T47D (cell line): ENCODE measurements at places on chromosomes 4 and X.
A peak's percentile ranks its signal among the peaks of the same experiment; 100 is the strongest.

- DNase-seq: no peak
Observed at GRCh38 chr4:102778720-102779119, 18.0 kb upstream of the MANBA start.

GRCh38 chr4:39068907-39069306, 6.9 kb downstream of the KLHL5 start:
- no peak for DNase-seq

- no peak for DNase-seq
Observed at GRCh38 chr4:95594013-95594412, 45.2 kb upstream of the UNC5C start.

DNA sequence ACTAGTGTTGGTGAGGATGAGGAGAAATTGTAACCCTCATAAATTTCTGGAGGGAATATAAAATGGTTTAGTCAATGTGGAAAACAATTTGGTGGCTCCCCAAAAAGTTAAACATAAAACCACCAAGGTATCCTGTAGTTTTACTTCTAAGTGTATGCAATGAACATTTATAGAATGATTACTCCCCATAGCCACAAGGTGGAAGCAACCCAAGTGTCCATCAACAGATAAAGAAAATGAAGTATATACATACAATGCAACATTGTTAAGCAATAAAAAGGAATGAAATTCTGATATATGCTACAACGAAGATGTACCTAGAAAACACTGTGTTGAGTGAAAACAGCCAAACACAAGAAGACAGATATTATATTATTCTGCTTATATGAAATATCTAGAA, 569.1 kb upstream of the GRID2 start:
- DNase-seq: peak; percentile 46

GRCh38 chr4:54540931-54541330, 116.8 kb upstream of the KIT start:
- no peak for DNase-seq

GRCh38 chr4:5424901-5425300, 283.5 kb downstream of the EVC2 start:
- no peak for DNase-seq

DNA sequence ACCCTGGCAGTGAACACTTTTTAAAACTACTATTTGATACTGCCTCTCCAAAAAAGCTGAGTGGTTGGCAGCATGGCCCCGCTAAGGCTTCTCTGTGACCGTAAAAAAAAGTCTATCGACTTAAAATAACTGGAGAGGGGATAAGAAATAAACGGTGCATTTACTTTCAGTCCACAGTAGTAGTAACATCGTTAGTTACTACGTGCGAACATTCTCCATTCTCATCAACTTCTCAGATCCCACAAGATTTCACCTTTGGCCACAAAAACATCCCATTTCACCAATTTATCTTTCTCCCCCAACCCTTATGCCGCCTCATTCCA, 524 bp upstream of the EXOSC9 start:
- DNase-seq: no peak

- DNase-seq: no peak
Observed at GRCh38 chr4:64250488-64250887, 158.8 kb downstream of the TECRL start.

DNA sequence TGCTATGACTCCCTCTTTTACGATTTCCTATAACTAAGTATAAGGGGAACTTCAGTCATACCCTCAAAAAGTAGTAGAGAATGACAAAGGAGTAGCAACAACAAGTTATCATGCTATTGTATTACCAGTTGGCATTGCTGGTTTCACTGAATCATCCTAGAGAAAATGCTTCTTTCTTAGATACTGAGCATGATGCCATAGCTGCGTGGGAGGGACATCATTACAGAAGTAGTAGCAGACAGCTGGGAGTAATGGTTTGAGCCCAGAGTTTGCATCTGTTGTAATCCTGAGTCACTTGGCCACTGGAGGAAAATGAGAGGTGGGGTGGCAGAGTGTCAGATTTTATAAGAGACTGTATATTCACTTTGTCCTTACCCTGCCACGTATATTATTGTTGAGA, 38.6 kb downstream of the MTMR1 start:
- no peak for DNase-seq

DNA sequence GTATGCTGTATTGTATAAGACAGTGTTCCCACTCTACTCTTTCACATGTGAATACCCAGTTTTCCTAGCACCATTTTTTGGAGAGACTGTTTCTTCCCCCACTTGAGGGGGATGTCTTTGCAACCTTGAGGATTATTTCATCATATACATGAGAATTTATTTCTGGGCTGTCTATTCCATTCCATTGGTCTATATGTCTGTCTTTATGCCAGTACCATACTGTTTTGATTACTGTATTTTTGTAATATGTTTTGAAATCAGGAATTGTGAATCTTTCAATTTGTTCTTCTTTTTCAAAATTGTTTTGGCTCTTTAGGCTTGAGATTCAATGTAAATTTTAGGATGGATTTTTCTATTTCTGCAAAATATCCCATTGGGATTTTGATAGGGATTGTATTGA, 15.8 kb upstream of the LHFPL1 start:
- no peak for DNase-seq

GRCh38 chr4:66604192-66604591, 933.9 kb upstream of the EPHA5 start:
- DNase-seq: no peak

- no peak for DNase-seq
Observed at GRCh38 chrX:65821721-65822496, 154.5 kb downstream of the MSN start.

DNA sequence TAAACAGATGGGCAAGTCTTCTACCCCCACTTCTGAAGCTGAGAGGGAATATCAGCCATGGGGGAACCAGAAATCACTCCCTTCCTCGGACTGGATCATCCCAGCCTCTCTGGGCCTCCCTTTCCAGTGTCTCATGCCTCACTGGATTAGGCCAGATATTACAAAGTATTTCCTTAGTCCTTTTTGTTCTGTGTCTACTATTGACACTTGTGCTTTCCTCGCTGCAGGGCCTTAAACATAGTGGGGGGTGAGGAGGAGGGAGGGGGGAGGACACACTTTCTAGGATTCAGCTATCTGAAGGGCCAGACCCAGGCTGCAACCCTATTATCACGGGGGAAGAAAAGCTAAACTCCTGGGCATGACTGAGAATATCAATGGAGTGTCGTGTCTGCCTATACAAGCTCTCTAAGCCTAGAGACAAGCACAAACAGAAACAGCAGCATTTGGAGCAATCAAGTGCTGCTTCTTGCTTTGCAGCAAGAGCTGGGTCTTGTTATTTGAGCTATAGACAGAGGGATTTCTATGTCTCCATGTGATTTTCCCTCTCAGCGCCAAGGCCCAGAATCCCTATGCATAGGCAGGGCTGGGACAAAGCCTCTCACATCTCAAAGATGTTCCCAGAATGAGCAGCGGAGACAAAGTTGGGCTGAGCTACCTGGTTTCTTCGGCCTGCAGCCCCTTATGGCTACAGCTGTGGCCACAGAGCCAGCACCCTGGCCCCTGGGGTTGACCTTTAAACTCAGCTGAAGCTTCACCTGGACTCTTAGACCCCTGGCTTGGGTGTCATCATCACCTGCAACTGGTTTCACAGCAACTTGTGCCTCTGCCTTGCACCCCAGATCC, 20.2 kb downstream of the PJA1 start:
- DNase-seq: no peak

DNA sequence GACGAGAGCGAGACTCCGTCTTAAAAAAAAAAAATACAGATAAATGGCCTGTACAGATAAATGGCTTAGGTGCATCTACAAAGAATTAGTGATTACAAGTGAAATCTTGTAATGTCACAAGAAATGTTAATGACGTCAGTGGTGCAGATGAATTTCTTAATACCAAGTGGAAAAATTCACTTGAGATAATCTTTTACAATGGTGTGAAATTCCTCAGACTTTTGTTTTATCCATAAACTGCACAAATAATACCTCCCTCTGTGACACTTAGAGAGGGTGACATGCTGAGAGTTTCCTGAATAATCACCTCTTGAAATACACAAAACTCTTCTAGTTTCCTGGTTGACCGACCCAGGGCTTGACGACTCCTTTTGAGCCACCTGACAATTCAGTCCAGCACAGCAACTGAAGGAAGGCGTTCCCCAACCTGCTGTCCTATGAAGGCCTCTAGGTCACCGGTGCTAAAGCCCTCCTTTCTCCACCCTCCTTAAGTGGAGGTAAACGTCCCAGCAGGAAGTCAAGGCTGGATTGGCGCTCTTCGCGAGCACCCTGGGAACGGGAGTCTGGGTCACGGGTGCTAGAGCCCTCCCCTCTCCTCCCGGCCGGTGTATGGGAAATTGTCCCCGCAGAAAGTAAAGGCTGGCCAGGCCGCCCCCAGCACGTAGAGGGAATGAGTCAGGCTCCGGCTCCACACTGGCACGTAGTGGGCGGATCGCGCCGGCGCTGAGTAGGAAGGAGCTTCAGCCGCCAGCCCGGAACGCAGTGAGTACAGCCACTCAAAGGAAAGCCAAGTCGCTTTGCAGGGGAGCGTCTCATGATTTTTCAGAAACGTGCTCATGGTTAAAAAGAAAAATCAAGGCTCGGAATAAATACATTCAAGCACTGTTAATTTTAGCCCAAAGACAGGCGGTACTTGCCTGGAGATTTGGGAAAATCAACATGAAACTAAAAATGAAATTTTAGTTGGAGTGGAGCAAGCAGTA, at the start of gene TMEM144:
TMEM144 (plus strand) TSS at position 662 of the 983 bp plus-strand sequence. CDS start 2,182 bp downstream, outside the sequence.
- peak; percentile 95 for DNase-seq

DNA sequence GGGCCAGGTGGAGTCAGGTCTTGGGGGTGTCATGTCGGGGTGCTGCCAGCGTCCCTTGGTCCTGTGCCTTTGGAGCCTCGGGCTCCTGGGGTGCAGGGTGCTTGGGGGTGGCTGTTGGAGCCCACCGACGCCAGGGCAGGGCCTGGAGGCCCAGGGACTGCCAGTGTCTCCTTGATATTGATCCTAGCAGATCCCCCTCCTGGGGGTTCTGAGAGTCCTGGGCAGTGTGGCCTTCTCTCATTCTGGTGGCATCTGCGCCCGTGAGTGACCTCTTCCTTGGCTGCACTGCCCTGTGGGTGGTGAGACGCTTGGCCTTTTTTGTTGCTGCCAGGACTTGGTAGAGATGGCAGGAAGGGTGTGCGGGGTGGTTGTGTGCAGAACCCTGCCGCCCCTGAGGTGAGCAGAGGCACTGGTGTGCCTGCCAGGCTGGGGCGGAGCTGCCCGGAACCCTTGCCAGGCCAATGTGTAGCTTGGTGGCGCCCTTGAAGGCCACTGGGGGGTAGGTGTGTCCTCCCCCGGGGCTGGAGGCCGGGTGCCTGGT, 7.0 kb downstream of the NAT8L start:
- DNase-seq: no peak

DNA sequence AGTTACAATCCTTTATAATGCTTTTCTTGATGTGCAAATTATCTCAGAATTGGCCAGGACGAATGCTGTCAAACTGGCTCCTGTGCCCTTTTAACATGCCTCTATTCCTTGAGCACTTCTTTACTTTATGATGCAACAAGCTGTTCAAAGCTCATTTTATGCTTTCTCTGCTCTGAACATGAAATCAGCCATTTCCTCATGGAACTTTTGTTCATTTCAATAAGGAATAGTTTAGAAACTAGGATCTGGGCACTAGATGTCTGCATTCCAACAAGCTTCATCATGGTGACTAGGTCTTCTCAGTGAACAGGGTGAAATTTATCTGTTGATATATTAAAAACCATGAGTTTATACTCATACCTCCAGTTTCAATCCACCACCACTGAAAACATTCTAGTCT, 87.3 kb upstream of the TEX13A start:
- no peak for DNase-seq

GRCh38 chr4:70463335-70463734, 8.7 kb upstream of the MUC7 start:
- DNase-seq: no peak

DNA sequence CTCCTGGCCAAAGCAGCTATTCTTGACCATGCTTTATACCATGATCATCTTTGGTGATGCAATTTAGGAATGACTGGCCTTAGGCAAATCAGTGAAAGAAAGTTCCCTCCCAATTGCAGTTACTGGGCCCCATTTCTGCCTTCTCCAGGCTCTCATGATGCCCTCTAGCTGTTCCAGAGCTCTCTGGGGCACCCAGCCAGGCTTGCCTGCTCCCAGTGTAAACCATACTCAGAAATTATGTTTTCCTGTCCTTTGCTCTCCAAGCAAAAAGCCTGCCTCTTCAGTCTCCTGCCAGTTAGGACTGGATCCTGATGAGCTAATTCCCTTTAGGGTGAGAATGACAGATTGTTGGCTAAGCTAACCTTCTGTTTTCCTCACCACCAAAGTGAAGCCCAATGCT, 85.3 kb upstream of the RBPJ start:
- no peak for DNase-seq

GRCh38 chr4:71006203-71006907, 12.9 kb downstream of the DCK start:
- DNase-seq: no peak

GRCh38 chrX:111167334-111167733, 71.3 kb downstream of the PAK3 start:
- DNase-seq: no peak

- DNase-seq: no peak
Observed at GRCh38 chrX:109847257-109848187, 114.5 kb upstream of the ACSL4 start.

- DNase-seq: no peak
Observed at GRCh38 chrX:150575419-150575814, 7.0 kb downstream of the MTM1 start.

- no peak for DNase-seq
Observed at GRCh38 chr4:48090621-48091020, 43.4 kb downstream of the TXK start.

- no peak for DNase-seq
Observed at GRCh38 chr4:93237521-93237920, 591.0 kb upstream of the ATOH1 start.

GRCh38 chr4:17448689-17449088, 63.2 kb downstream of the QDPR start:
- no peak for DNase-seq

DNA sequence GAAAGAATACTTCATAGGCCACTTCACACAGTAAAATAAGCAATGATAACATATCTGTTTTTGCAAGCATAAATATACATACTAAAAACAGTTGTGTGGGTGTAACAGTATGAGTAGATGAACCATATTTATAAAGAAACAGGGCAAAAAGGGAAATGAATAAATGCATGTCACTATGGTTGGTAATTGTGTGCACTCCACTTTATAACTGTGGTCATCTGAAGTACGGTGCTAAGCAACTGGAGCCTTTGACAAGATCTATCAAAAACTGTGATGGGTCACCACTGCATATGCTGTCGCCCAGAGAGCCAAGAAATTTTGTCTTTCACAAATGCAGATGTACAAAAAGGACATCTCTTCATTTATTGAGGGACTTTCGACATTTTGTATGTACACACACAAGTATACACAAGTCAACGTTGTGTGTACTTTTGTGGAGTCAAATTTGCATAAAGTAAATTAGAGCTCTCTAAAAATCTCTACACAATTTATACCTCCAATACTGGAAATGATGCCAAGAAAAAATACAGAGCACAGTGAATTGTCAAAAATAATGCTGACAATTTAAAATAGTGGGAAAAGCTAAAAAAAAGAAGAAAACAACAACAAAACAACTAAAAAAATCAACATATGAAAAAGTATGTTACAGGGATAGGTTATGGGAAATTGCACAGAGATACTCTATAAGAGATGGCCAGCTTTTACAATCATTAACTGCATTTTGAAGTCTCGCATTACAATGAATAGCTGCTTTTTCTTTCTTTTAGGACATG, 123.1 kb upstream of the ENPEP start:
- no peak for DNase-seq

GRCh38 chr4:109738104-109738872, 8.4 kb upstream of the PLA2G12A start:
- DNase-seq: no peak
